ENCODE measurements at places on chromosomes 4 and X.

DNA sequence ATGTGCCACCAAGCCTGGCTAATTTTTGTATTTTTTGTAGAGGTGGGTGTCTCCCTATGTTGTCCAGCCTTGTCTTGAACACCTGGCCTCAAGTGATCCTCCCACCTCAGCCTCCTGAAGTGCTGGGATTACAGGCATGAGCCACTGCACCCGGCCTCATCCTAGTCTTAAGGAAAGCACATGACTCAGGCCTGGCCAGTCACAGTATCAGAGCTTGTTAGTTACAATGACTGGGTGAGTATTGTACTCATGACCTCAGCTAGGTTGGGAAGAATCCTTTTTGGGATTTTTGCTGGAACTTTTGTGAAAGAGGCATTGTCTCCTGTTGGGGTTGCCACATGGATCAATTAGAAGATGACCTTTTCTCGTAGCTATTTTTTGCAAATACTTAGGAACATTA lies 292.8 kb downstream of the RAPGEF2 start:
- no peak for DNase-seq

- no peak for DNase-seq
Observed at GRCh38 chr4:74873545-74874301, 59.2 kb upstream of the PARM1 start.

DNA sequence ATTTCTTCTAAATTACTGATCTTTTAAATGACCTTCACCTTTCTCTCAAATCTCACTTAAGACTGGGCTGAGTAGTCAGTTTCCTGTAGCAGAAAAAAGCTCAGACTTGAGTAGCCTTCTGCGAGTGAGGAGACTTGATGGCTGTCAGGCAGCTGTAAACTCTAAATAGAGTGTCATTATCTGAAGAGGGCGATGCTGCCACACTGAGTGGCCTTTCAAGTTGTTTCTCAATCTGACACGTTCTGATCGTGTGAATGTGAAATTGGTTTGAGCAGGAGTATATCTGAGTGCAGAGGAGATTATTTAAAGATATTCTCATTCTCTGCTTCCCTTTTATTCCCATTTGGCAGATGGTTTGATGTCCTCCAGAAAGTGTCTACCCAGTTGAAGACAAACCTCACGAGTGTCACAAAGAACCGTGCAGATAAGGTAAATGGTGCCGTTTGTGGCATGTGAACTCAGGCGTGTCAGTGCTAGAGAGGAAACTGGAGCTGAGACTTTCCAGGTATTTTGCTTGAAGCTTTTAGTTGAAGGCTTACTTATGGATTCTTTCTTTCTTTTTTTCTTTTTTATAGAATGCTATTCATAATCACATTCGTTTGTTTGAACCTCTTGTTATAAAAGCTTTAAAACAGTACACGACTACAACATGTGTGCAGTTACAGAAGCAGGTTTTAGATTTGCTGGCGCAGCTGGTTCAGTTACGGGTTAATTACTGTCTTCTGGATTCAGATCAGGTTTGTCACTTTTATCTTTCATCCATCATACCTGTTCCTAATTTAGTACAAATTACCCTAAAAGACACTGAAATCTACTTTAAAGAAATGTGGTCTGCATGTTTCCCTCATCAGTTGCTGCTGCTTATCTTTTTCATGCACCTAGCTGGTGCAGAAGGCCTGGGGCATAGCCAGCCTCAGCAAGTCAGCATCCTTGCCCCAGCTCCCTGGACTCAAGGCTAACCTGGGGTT lies 74.3 kb upstream of the MSANTD1 start:
- no peak for DNase-seq

DNA sequence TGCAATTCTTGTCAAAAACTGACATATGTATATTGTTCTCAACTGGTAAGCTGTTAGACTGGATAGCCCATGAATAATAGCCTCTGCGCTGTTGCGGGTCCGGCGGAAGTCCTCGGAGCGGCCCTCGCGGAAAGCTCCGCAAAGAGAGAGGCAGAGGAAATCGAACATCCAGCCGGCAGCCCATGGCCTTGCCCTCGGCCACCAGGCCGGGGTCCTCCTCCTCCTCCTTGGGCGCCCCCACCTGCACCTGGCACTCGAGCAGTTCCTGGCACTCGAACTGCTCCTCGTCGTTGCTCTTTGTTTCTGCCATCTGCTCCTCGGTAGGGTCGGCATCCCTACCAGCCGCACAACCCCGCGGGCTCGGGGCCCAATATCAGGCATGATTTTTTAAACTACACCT lies 1176.3 kb downstream of the PCDH18 start:
- no peak for DNase-seq

DNA sequence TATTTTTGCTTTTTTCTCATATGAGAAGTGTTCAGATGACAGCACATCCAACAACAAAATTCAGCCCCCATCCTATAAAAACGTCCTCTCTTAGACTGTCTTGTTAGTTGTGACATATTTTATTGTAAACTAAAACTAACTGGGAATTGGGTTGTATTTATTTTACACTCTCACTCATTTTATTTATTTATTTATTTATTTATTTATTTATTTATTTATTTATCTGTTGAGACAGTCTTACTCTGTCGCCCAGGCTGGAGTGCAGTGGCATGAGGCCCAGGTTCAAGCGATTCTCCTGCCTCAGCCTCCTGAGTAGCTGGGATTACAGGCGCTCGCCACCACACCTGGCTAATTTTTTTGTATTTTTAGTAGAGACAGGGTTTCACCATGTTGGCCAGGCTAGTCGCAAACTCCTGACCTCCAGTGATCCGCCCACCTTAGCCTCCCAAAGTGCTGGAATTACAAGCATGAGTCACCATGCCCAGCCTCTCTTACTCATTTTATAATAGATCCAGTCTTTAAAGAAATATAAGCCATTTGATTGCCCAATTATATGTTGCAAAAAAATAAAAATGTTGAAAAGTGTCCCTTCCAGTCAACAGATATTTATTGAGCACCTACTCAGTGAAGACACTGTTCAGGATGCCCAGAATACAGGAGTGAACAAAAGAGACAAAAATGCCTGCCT lies 44.6 kb downstream of the PALLD start:
- no peak for DNase-seq

DNA sequence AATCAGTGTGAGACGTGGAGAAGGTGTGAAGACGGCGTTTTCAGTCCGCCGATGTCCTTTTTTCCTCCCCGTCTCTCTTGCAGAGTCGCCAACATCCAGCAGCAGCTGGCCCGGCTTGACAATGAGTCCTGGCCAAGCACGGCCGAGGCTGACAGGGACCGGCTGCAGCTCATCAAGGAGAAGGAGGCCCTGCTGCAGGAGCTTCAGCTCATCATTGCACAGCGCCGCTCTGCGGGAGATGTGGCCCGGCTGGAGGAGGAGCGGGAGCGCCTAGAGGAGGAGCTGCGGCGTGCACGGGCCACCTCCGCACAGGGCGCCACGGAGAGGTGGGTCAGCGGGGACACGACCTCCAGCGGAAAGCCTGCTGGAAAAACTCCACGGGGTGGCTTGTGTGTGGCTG lies 47.1 kb upstream of the CLCN4 start:
- DNase-seq: no peak

DNA sequence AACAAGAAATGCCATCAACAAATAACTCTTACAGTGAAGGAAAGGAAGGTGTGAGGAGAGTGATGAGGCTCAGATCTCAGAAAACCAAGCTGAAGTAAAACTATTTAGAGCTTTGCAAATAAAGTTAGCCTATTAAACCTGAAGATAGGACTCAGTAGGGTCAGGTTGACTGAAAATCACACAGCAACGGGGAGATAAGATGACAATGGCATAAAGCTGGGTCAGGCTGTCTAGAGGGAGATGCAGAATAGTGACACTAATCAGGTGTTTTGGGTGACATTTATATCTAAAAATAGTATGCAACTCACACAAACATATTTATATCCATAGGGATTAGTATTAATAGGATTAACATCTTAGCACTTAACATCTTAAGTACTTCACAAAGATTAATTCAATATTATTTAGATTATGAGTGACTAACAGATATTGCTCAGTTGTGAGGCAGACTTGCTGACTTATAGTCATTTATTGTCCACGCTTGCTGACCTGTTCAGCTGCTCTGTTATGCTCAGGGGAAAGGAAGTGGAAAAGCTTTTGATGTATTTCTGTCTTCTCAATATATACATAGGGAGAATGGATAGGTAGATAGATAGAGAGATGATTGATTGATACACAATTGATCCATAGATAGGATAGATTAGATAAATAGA lies 130.7 kb upstream of the GUCY1A1 start:
- no peak for DNase-seq

- DNase-seq: peak; percentile 58
Observed at GRCh38 chrX:53684415-53685192, 1.9 kb downstream of the HUWE1 start.

DNA sequence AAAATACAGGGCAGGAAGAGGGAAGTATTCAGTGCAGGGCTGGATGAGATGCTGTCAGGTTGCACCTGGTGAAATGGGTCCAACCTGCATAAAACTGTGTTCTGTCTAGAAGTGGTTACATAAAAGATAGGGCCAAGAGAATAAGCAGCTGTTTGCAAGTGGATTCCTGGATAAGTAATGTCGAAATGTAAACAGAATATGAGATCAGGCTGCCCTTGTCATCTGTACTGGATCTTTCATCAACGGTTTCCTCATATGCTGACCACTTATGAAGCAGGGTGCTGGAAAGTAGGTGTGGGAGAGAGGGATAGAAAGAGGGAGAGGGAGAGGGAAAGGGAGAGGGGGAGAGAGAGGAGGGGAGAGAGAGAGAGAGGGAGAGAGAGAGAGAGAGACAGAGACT lies 349.8 kb upstream of the CPEB2 start:
- DNase-seq: no peak

GRCh38 chr4:100681289-100681688 lies 163.5 kb upstream of the EMCN start:
- DNase-seq: no peak

DNA sequence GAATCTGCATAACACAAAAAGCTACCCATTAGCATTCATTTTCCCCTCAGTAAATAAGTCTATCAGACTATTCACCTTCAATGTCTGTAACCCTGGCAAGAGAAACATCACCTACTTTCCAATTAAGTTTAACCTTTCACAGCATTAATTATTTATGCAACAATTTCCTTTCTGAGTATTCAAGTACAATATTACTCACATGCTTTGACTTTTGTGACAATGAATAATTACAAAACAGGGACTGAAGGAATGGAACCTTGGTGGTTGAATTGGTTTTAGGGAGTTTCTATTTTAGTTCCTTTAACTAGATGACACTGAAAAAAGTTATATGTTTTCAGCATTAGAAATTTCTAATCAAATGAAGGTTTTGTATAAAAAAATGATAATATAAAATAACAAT lies 932.3 kb upstream of the EPHA5 start:
- DNase-seq: no peak

GRCh38 chr4:8472689-8473197 lies 32.2 kb downstream of the TRMT44 start:
- DNase-seq: no peak

- DNase-seq: no peak
Observed at GRCh38 chr4:38422850-38423249, 241.1 kb upstream of the KLF3 start.

DNA sequence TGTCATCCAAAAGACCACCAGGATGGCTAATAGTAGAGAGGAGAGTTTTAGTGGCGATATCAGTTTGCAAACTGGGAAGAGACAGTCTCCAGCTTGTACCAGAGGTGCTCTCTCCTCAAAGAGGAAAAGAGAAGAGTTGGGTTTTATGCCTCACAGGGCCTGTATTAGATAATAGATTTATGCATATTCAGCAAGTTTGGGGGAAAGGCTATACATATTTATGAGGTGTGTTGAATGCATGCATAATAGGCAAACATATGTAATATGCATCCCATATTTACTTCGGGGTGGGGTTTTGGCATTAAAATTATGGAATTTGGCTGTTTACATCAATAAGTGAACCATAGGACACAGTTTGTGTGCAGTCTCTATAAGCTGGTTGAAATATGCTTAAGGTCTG lies 22.8 kb upstream of the ADGRL3 start:
- no peak for DNase-seq

DNA sequence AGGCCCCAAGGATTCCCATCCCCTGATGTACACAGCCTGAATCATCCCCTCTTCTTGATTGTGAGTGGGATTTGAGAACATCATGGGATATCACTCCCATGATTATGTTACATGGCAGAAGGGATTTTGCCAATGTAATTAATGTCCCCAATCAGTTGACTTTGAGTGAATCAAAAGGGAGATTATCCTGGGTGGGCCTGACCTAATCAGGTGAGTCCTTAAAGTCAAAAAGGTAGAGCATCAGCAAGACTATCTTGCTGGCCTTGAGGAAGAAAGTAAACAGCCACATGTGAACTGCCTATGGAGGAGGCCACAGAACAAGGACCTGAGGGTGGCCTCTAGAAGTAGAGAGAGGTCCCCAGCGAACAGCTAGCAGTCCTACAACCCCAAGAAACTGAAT lies 203.1 kb upstream of the ATP6AP2 start:
- DNase-seq: no peak

DNA sequence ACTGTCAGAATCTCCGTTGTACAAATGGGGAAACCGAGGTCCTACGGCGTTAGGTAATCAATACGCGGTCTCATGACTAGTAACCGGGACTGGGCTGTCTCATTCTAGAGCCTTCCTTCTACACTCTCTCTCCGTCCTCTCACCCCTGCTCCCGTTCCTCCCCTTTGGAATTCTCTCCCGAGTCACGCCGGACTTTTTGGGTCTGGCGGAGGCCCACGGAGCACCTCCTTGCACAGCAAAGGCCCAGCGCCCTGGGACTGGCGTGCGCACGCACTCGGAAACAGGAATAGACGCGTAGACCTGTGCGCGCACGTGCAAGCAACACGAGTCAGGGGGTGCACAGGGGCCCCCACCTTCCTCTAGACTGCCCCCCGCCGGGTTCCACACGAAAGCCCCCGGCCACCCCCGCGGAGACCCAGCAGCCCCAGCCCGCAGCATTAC lies 361 bp downstream of the QDPR start:
- DNase-seq: peak; percentile 37

- no peak for DNase-seq
Observed at GRCh38 chr4:15213302-15213970, 211.2 kb downstream of the CPEB2 start.

DNA sequence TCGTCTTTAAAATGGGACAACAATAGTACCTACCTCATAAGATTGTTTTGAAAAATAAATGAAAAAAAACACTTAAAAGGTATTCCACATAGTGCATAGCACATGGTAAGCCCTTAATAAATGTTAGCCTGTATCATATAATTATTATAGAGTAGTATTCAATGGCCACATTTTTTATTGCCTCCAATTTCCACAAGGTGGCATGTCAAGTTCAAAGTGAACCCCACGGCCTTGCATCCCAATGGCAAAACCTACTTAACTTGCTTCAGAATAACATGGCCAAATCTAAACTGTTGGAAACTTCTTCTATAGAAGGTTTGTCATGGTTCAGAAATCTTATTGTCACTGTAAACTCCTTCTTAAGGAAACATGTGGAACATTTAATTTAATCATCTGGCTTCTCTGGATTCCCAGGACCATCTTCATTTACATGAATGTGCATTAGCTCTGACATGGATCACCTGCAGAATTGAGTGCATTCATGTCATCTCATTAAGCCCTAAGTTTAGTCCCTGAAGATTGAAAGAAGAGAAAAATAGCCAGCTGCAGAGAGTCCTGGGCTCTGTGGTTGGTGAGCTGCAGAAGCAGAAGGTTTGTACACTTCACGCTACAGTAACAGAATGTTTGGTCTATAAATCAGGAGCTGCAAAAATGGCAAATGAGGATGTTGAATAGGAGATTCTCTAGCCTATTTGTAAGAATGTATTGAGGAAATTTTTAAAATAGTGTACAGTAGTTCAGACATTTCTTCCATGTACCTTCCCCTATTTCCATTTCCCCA lies 61.0 kb downstream of the ANXA3 start:
- DNase-seq: no peak

- no peak for DNase-seq
Observed at GRCh38 chr4:8025668-8026067, 86.0 kb upstream of the AFAP1 start.

- DNase-seq: no peak
Observed at GRCh38 chr4:88162626-88163025, 4.2 kb upstream of the ABCG2 start.
